Heart right ventricle (tissue), 16 donors: ENCODE measurements at places on chromosomes 13 and 19. TPM values are rescaled to one million over a fixed set of nuclear protein-coding genes. Genes with fewer than 3 reads are reported as not detected.

GRCh38 chr19:13099073-13099999 lies 3.3 kb downstream of the LYL1 start:
- peaks cover 73% of the 10 kb centered on the region for H3K4me1 ChIP-seq
- H3K27me3 ChIP-seq: no peaks in the 10 kb centered on the region
- peak overlapping the region; percentile 95 for H3K27ac ChIP-seq
- H3K36me3 ChIP-seq: peaks cover 27% of the 10 kb centered on the region
- peak overlapping the region; percentile 45 for H3K4me3 ChIP-seq

- H3K27me3 ChIP-seq: peaks cover 14% of the 10 kb centered on the region
- H3K4me3 ChIP-seq: no peak overlapping the region
- no peak overlapping the region for H3K27ac ChIP-seq
- no peak for DNase-seq
- H3K4me1 ChIP-seq: no peaks in the 10 kb centered on the region
These were observed 21.9 kb upstream of the EVI5L start for GRCh38 chr19:7808108-7808507.

Gene APC2
- total RNA-seq: not detected

DNA sequence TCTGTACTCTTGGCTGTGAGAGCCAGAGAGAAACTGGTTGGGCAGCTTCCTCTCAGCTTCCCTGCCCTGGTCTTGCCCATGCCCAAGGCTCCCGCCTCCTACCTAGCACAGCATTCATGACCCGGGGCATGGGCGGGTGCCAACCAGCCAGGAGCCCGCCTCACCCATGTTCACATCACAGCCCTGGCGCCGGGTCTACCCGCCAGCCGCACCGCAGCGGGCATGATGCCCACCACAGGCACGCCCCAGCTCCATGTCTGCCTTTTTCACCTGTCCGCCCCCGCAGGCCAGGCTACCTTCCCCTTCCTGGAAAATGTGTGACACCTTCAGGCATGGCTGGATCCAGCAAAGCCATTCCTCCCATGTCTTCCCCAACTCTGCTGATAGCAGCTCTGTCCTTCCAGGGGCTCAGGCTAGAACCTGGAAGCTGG lies 42.1 kb downstream of the PTPRS start:
- no peak overlapping the region for H3K27ac ChIP-seq
- H3K4me1 ChIP-seq: no peaks in the 10 kb centered on the region
- DNase-seq: no peak
- no peaks in the 10 kb centered on the region for H3K36me3 ChIP-seq
- H3K4me3 ChIP-seq: no peak overlapping the region

- no peaks in the 10 kb centered on the region for H3K4me1 ChIP-seq
- H3K27me3 ChIP-seq: peaks cover 6% of the 10 kb centered on the region
- DNase-seq: no peak
- no peak overlapping the region for H3K27ac ChIP-seq
These were observed 120.2 kb downstream of the DNAJC15 start for GRCh38 chr13:43143591-43143990.

Gene ZNF850
- 4.2 TPM for total RNA-seq

- peaks cover 72% of the 10 kb centered on the region for H3K4me1 ChIP-seq
- H3K27ac ChIP-seq: no peak overlapping the region
- H3K36me3 ChIP-seq: no peaks in the 10 kb centered on the region
These were observed 818.4 kb downstream of the DIAPH3 start for GRCh38 chr13:59345311-59345710.

DNA sequence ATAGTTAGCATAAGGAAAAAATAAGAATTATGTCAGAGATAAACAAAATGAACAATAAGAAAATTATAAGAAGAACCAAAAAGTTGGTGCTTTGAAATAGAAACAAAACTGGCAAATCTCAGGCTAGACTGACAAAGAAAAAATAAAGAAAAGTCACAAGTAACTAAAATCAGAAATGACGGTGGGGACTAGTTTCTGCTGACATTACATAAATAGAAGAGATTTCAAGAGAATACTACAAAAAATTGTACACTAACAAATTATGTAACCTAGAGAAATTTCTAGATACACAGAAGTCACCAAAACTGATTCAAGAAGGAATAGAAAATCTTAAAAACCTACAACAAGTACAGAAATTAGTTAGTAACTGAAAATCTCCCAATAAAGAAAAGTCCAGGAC lies 355.6 kb upstream of the SGCG start:
- H3K27me3 ChIP-seq: no peaks in the 10 kb centered on the region
- no peak for DNase-seq
- no peaks in the 10 kb centered on the region for H3K4me1 ChIP-seq

Gene TMEM150B
- not detected for total RNA-seq

Gene ZNF556
- total RNA-seq: not detected

DNA sequence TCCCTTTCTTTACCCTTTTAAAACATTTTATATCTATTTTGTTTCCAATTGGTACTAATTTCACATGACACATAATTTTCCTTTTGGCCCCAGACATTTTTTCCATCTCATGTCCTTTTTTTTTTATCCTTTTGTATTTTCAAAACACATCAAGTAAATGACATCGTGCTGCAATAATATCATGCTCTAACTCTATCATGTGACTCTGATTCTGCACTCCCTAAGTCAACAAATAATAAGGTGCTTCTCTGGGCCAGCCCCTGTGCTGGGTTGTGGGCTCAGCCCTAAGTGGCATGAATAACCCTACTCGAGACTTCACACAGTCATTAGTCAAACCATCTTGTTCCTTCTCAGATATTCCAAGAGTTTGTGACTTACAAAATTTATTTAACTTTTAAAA lies 21.7 kb downstream of the NALCN start:
- no peaks in the 10 kb centered on the region for H3K27me3 ChIP-seq
- no peak overlapping the region for H3K27ac ChIP-seq
- H3K4me1 ChIP-seq: no peaks in the 10 kb centered on the region
- no peak for DNase-seq
- no peaks in the 10 kb centered on the region for H3K36me3 ChIP-seq

GRCh38 chr19:55077106-55077505 lies 1.4 kb downstream of the EPS8L1 start:
- no peak overlapping the region for H3K27ac ChIP-seq
- peaks cover 17% of the 10 kb centered on the region for H3K4me1 ChIP-seq
- no peak for DNase-seq
- H3K4me3 ChIP-seq: no peak overlapping the region
- peaks cover 29% of the 10 kb centered on the region for H3K27me3 ChIP-seq
- H3K36me3 ChIP-seq: no peaks in the 10 kb centered on the region

DNA sequence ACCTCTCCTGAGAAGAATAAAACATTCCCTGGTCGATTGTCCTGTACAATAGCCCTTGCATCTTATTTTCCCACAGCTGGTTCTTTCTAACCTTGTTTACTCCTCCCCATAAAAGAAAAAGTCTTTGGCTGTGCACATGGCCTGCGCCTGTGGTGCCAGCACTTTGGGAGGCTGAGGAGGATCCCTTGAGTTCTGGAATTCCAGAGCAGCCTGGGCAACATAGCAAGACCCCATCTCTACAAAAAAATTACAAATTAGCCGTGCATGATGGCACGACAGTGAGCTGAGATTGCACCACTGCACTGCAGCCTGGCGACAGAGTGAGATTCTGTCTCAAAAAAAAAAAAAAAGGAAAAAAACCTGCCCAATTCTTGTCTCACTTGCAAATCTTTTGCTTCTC lies 7.2 kb upstream of the NUP62 start:
- H3K4me3 ChIP-seq: no peak overlapping the region
- DNase-seq: no peak
- H3K27ac ChIP-seq: no peak overlapping the region
- H3K4me1 ChIP-seq: peaks cover 4% of the 10 kb centered on the region
- H3K27me3 ChIP-seq: no peaks in the 10 kb centered on the region
- no peaks in the 10 kb centered on the region for H3K36me3 ChIP-seq

GRCh38 chr19:12782174-12782423 lies 6.7 kb upstream of the HOOK2 start:
- H3K36me3 ChIP-seq: no peaks in the 10 kb centered on the region
- H3K4me1 ChIP-seq: peaks cover 60% of the 10 kb centered on the region
- no peaks in the 10 kb centered on the region for H3K27me3 ChIP-seq
- H3K4me3 ChIP-seq: peak overlapping the region; percentile 62

GRCh38 chr13:104477261-104477660 lies 1411.0 kb upstream of the SLC10A2 start:
- no peak overlapping the region for H3K27ac ChIP-seq
- H3K4me3 ChIP-seq: no peak overlapping the region
- no peaks in the 10 kb centered on the region for H3K4me1 ChIP-seq
- DNase-seq: no peak
- H3K27me3 ChIP-seq: no peaks in the 10 kb centered on the region

Gene ATP8B3
- total RNA-seq: 0.52 TPM

DNA sequence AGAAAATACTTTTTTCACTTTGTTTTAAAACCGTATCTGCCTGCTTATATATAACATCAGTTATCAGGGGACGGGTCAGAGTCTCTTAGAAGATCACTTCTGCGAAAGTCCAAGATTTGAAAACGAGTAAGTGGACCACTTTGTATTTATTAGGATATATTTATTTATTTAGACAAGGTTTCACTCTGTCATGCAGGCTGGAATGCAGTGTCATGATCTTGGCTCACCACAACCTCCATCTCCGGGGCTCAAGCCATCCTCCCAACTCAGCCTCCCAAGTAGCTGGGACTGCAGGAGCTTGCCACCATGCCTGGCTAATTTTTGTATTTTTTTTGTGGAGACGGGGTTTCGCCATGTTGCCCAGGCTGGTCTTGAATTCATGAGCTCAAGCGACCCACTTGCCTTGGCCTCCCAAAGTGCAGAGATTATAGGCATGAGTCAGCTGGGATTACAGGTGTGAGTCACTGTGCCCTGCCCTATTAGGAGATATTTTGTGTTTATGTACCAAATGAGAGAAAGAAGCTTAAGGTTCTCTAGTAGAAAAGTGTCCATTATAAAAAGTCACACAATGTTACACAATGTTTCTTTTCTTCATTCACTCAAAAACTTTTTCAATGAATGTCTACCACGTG lies 39.5 kb downstream of the RASL11A start:
- no peaks in the 10 kb centered on the region for H3K36me3 ChIP-seq
- peaks cover 8% of the 10 kb centered on the region for H3K27me3 ChIP-seq
- no peak overlapping the region for H3K27ac ChIP-seq
- no peak overlapping the region for H3K4me3 ChIP-seq
